Cardiac septum (tissue), 1 donor: ENCODE measurements at places on chromosomes 7 and 10. TPM values are rescaled to one million over a fixed set of nuclear protein-coding genes. Genes with fewer than 3 reads are reported as not detected.

BCAP29 gene
- total RNA-seq = 109 TPM

HKDC1 gene
- total RNA-seq = not detected

DENND10 gene
- 22.2 TPM for total RNA-seq

CDK1 gene
- total RNA-seq = 0.35 TPM

CALCR gene
- not detected for total RNA-seq

SLC39A12 gene
- not detected for total RNA-seq

TMEM178B gene
- 15.2 TPM for total RNA-seq

NUTM2A gene
- 1.6 TPM for total RNA-seq

FBXO24 gene
- total RNA-seq = 0.40 TPM

C10orf53 gene
- total RNA-seq = not detected

PNLIP gene
- not detected for total RNA-seq

HOXA2 gene
- 0.30 TPM for total RNA-seq

UNCX gene
- not detected for total RNA-seq

SLC18A2 gene
- 0.24 TPM for total RNA-seq

SEC23IP gene
- total RNA-seq = 30.7 TPM

FRMD4A gene
- 23.7 TPM for total RNA-seq

PRSS2 gene
- not detected for total RNA-seq

VWDE gene
- 0.38 TPM for total RNA-seq
